Activated CD8-positive, alpha-beta T cell treated with anti-CD3 and anti-CD28 coated beads, Interleukin-2, amount 10 ng/mL, durations not matched to agents 7 days and 5 days (primary cell): ENCODE measurements at places on chromosomes 12 and 14. TPM values are rescaled to one million over a fixed set of nuclear protein-coding genes. Genes with fewer than 3 reads are reported as not detected.
A peak's percentile ranks its signal among the peaks of the same experiment; 100 is the strongest.

GRCh38 chr12:103858953-103859601 is 18.0 kb upstream of the NT5DC3 start:
- DNase-seq, result no peak
- no peak overlapping the region for H3K27ac ChIP-seq
- H3K4me3 ChIP-seq, result no peak overlapping the region
- H3K4me1 ChIP-seq, result no peaks in the 10 kb centered on the region
- no peaks in the 10 kb centered on the region for H3K27me3 ChIP-seq
- H3K36me3 ChIP-seq, result no peaks in the 10 kb centered on the region

DNA sequence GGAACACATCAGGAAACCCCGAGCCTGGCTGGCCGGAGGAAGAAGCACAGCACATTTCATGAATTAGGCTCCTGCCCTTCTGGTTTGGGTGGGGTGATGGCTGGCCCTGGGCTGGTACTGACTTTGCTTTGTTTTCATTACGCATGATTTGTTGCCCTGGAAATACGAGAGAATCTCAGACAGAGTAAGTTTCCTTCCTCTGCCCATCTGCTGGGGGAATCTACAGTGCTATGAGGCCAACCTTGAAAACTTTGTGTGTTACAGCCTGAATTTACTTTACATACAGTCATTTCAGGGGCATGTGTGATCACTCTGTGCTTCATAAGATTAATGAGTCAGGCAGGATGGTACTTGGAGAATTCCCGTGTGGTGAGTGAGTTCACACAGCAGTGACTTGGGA is 20.5 kb upstream of the SLC5A8 start:
- no peaks in the 10 kb centered on the region for H3K36me3 ChIP-seq
- no peak overlapping the region for H3K27ac ChIP-seq
- H3K4me1 ChIP-seq, result no peaks in the 10 kb centered on the region
- no peak for DNase-seq

DNA sequence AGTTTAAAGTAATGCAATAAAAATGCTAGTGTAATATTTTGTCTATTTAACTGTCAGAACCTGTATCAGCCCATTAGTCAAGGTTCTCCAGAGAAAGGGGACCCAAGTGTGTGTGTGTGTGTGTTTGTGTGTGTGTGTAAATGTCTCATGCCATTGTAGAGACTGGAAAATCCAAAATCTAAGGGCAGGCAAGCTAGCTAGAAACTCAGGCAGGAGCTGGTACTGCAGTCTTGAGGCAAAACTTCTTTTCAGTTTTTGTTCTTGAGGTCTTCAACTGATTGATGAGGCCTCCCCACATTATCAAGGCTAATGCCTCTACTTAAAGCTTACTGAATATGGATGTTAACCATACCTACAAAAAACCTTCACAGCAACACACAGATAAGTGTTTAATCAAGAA is 126.7 kb downstream of the PRKD1 start:
- no peaks in the 10 kb centered on the region for H3K27me3 ChIP-seq
- no peaks in the 10 kb centered on the region for H3K36me3 ChIP-seq
- no peaks in the 10 kb centered on the region for H3K4me1 ChIP-seq
- no peak overlapping the region for H3K27ac ChIP-seq

GRCh38 chr12:92030618-92031017 is 115.0 kb downstream of the BTG1 start:
- peak; percentile 79 for DNase-seq
- H3K4me1 ChIP-seq, result peaks cover 74% of the 10 kb centered on the region
- H3K36me3 ChIP-seq, result peaks cover 28% of the 10 kb centered on the region
- H3K27ac ChIP-seq, result peak overlapping the region; percentile 89
- H3K27me3 ChIP-seq, result no peaks in the 10 kb centered on the region

- H3K4me3 ChIP-seq, result no peak overlapping the region
- no peak overlapping the region for H3K27ac ChIP-seq
- DNase-seq, result no peak
- H3K36me3 ChIP-seq, result no peaks in the 10 kb centered on the region
- no peaks in the 10 kb centered on the region for H3K27me3 ChIP-seq
- peaks cover 13% of the 10 kb centered on the region for H3K4me1 ChIP-seq
Observed at GRCh38 chr12:89163918-89164317, 188.4 kb downstream of the DUSP6 start.

GRCh38 chr14:99363616-99364290 is 91.8 kb upstream of the BCL11B start:
- no peak for DNase-seq
- no peaks in the 10 kb centered on the region for H3K27me3 ChIP-seq
- no peaks in the 10 kb centered on the region for H3K4me1 ChIP-seq
- no peak overlapping the region for H3K27ac ChIP-seq
- no peak overlapping the region for H3K4me3 ChIP-seq

- H3K4me1 ChIP-seq, result peaks cover 19% of the 10 kb centered on the region
- no peaks in the 10 kb centered on the region for H3K27me3 ChIP-seq
- H3K4me3 ChIP-seq, result no peak overlapping the region
- DNase-seq, result no peak
- peaks cover 66% of the 10 kb centered on the region for H3K36me3 ChIP-seq
- H3K27ac ChIP-seq, result no peak overlapping the region
Observed at GRCh38 chr12:31298515-31298910, 27.4 kb downstream of the SINHCAF start.

DNA sequence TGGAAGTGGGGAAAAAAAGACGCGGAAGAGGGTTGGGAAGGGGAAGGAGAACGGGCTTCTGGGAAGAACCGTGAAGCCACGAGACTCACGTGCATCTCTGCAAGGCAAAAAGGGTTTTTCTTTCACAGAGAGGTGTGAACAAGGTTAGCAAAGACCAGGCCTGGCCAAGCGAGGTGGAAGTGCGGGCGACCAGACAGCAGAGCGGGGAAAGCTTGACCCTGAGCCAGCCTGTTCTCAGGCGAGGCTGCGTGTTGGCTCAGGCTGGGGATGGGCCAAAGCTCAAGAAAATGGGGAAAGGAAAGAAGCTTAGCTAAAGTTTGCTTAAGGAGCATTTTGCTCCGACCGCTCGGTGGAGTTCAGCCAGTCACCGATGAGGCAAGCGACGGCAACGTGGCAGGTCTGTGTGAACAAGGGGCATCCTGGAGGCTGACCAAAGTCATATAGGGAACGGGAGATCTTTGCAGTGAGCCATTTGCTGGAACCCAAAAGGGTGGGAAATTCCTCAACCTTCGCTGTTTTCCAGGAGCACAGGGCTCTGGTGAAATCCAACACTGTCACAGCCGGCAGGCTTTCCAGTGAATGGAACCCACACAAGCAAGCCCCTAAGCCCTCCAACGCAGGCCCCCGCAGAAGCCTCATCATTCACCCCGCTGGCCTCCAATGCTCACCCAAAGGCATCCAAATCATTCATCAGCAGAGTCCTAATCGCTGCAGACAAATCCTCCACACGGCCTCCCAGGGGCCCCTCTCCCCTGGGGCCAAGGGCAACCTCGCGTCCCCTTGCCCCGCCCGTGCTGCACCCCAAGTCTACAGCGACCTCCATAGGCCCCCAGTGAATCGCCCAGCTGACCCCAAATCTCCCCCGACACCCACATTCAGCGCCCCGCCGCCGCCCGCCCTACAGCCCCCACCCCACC is 754 bp downstream of the ZNF605 start:
- H3K27me3 ChIP-seq, result no peaks in the 10 kb centered on the region
- peak overlapping the region; percentile 86 for H3K27ac ChIP-seq
- peaks cover 36% of the 10 kb centered on the region for H3K36me3 ChIP-seq

- no peak for DNase-seq
- H3K36me3 ChIP-seq, result no peaks in the 10 kb centered on the region
- H3K4me1 ChIP-seq, result no peaks in the 10 kb centered on the region
- H3K27ac ChIP-seq, result no peak overlapping the region
Observed at GRCh38 chr14:29735459-29735858, 192.2 kb downstream of the PRKD1 start.

DNA sequence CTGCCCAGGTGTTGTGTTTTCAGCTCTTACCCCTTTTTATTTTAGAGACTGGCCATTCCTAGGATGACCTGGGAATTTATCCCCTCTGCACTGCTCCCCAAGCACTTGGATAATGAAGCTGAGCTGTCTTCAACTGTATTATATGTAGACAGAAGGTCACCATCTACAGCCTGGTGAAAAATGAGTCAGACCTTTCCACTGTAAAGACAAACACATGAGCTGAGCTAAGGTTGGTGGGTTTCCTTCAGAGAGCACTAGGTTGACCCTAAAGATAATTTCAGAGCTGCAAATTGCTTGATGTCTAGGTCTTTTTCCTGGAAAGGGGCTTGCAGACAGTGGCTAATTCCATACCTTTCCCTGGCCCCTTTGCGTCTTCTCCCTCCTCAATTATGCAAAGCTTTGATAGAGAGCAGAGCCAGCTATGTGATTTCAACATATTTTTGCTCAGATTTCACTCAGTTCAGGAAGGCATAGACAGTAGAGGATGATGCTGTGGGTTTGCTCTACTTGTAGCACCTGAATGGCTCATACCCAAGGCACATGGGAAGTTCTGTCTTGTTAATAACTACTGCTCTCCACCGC is 9.2 kb upstream of the IKZF4 start:
- peaks cover 5% of the 10 kb centered on the region for H3K36me3 ChIP-seq
- no peaks in the 10 kb centered on the region for H3K27me3 ChIP-seq
- no peak overlapping the region for H3K4me3 ChIP-seq
- H3K4me1 ChIP-seq, result peaks cover 30% of the 10 kb centered on the region
- no peak overlapping the region for H3K27ac ChIP-seq

DNA sequence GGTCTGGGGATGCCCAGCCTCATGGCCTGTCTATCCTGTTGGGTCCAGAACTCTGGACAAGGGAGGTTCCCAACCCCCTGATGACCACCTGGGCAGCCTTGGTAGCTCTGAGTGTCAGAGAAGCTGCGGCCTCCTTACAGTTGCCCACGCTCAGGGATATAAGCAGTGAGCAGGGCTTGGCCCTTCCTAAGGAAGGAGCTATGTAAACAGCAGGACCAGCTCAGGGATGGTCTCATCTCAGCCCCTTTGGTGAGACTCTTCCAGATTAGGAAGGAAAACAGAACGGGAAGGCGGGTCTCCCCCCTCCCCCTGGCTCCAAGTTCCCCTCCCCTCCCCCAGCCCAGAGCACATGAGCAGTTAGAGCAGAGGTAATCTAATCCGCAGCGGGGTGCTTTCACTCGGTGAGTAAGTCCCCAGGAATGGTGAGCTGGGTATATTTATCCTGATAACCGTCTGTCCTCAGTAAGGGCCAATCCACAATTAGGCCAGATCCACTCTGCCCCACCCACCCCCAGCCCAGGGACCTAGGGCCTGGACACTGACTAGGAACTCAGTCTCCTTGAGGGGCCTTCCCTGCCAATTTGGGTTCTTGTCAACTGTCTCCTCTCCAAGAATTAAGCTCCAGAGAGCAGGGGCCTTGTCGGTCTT is 29.5 kb upstream of the RPLP0 start:
- H3K4me1 ChIP-seq, result peaks cover 94% of the 10 kb centered on the region
- peak overlapping the region; percentile 62 for H3K4me3 ChIP-seq
- no peaks in the 10 kb centered on the region for H3K27me3 ChIP-seq
- H3K36me3 ChIP-seq, result peaks cover 12% of the 10 kb centered on the region
- DNase-seq, result no peak
- H3K27ac ChIP-seq, result peak overlapping the region; percentile 85

GRCh38 chr14:62947301-62947700 is 98.0 kb downstream of the KCNH5 start:
- no peak overlapping the region for H3K27ac ChIP-seq
- no peak for DNase-seq
- no peaks in the 10 kb centered on the region for H3K36me3 ChIP-seq
- no peaks in the 10 kb centered on the region for H3K27me3 ChIP-seq
- no peak overlapping the region for H3K4me3 ChIP-seq

DNA sequence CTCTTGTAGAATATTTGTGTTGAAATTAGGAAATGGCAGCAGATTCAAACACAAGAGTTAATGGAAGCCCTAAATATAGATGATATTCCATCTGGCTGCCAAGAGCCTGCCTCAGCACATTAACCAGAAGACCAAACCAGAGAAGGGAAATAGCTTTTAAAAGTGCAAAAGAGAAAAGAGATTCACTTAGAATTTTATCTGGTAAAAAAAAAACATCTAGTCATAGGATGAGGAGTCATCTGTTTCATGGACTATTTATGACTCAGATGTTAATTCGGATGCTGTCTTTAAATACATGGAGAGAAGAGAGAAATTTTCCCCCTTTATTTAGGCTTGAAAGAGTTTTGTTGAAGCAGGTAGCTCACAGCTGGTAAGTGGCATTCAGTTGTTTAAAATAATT is 201.6 kb upstream of the NUDT4 start:
- H3K4me1 ChIP-seq, result no peaks in the 10 kb centered on the region

GRCh38 chr14:63952933-63953437 is 100.2 kb downstream of the SYNE2 start:
- DNase-seq, result no peak
- no peak overlapping the region for H3K4me3 ChIP-seq
- peak overlapping the region; percentile 37 for H3K27ac ChIP-seq
- no peaks in the 10 kb centered on the region for H3K27me3 ChIP-seq
- H3K4me1 ChIP-seq, result peaks cover 11% of the 10 kb centered on the region

GRCh38 chr12:48819986-48820725 is 1.9 kb downstream of the CACNB3 start:
- H3K27ac ChIP-seq, result no peak overlapping the region
- H3K36me3 ChIP-seq, result no peaks in the 10 kb centered on the region
- peaks cover 36% of the 10 kb centered on the region for H3K27me3 ChIP-seq
- peaks cover 34% of the 10 kb centered on the region for H3K4me1 ChIP-seq
- DNase-seq, result no peak

DNA sequence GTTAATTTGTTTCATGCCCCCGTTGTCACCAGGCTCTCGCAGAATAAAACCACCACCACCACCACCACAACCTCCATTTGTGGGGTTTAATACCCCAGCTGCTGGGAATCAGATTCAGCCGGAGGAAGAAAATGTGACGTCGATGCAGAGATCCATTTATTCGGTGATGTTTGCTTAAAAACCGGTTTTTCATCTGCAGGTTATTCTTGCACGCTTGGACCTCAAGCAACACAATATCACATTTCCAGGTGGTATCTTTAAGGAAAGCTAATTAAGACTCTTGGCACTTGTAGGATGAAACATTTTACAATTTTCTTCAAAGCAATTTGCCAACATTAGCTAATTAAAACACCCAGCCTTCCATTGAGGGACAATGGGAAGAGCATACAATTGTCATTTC is 39.8 kb downstream of the SPRING1 start:
- H3K27me3 ChIP-seq, result peaks cover 26% of the 10 kb centered on the region
- no peaks in the 10 kb centered on the region for H3K36me3 ChIP-seq
- H3K4me1 ChIP-seq, result peaks cover 4% of the 10 kb centered on the region
- DNase-seq, result no peak
- H3K27ac ChIP-seq, result no peak overlapping the region

DNA sequence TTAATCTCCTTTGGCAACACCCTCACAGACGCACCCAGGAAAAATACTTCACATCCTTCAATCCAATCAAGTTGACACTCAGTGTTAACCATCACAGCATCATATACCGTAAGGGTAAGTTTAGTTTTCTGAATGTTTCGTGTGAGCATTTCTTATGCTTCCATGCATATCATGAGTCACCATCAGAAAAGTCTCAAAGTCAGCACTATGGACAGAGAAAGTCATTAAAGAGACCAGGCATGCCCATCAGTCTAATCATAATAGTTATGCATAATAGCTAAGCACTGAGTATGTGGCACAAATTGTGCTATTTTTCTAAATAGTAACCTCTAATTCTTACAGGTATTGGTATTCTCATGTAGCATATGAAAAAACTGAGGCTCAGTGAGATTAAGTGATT is 158.8 kb upstream of the PRMT8 start:
- no peak for DNase-seq
- no peak overlapping the region for H3K4me3 ChIP-seq
- H3K27me3 ChIP-seq, result no peaks in the 10 kb centered on the region
- H3K4me1 ChIP-seq, result no peaks in the 10 kb centered on the region
- H3K36me3 ChIP-seq, result no peaks in the 10 kb centered on the region

PLEKHG3 gene
- total RNA-seq, result 7.8 TPM

NTF3 gene
- not detected for total RNA-seq

PTPRB gene
- not detected for total RNA-seq

GALNT6 gene
- 40.4 TPM for total RNA-seq

NR4A1 gene
- total RNA-seq, result 5.6 TPM

MYF5 gene
- total RNA-seq, result not detected

GOLT1B gene
- 37.3 TPM for total RNA-seq

TMEM229B gene
- total RNA-seq, result 9.9 TPM

CCDC60 gene
- not detected for total RNA-seq

KCNMB4 gene
- total RNA-seq, result 0.60 TPM

PAH gene
- total RNA-seq, result not detected

TUBA1B gene
- total RNA-seq, result 2,333 TPM
